ENCODE measurements at places on chromosomes 1 and 21.

GRCh38 chr1:173403996-173404395, 73.1 kb upstream of the PRDX6 start:
- no peak for DNase-seq

DNA sequence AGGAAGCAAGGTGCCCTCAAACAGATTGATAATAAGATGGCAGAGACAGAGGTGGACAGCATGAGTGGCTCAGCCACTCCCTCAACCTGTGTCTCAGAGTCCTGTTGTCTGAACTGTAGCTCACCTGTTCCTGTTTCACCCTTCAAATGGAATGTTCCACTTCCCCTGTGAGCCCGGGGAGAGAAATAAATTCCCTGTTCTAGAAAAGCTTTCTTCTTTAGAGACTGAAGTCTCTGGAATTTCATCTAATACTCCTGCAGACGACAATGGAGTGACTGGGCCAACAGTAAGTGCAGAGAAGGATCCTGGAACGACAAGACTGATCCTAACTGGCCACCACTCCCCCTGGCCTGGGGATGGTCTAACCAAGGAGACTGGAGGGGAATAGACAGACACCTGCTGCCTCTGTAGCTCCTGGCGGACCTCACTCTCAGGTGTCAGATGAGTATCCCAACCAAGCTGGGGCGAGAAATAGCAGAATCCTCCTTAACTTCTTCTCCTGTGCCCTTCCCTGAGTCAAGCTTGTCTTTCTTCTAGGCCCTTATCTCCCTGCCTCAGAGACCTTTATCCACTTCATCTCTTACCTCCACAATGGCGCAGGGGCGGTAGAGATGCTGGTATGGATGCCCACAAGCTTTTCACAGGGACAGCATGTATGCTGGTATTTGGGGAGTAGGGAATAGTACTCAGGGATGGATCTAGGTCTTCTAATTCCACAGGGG, 45.4 kb downstream of the PLEKHA6 start:
- no peak for DNase-seq

GRCh38 chr1:199046618-199047017, 407.8 kb downstream of the PTPRC start:
- DNase-seq: no peak

GRCh38 chr1:184258525-184258924, 128.3 kb upstream of the C1orf21 start:
- DNase-seq: no peak

DNA sequence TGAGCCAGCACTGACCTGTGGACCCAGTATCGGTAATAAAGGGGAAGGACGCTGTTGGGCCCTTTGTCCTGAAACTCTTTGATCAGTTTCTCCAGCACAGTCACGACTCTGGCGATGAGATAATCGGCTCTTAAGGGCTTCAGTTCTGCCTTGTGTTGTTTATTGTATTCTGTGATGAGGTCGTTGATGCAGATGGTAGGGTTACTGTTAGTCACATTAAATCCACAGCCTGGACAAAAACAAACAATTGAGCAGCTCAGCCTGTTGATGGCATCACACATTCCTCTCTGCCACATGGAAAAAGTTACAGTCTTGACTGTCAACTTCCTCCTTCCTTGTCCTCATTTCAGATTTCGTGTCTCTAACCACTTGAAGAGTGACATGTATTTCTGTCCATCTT, 57.6 kb downstream of the SIM2 start:
- DNase-seq: no peak

GRCh38 chr1:59750328-59751003, 64.3 kb upstream of the HOOK1 start:
- DNase-seq: no peak

GRCh38 chr1:88618331-88618730, 65.7 kb upstream of the PKN2 start:
- no peak for DNase-seq

- DNase-seq: no peak
Observed at GRCh38 chr1:150192012-150192411, 42.3 kb downstream of the PLEKHO1 start.

GRCh38 chr1:6466023-6466422, at the start of gene TNFRSF25:
TSS of gene TNFRSF25 (minus strand) at chr1:6466173. CDS start at chr1:6466107, 66 bp downstream.
- DNase-seq: no peak

- DNase-seq: no peak
Observed at GRCh38 chr1:64940025-64940424, 26.3 kb downstream of the JAK1 start.

DNA sequence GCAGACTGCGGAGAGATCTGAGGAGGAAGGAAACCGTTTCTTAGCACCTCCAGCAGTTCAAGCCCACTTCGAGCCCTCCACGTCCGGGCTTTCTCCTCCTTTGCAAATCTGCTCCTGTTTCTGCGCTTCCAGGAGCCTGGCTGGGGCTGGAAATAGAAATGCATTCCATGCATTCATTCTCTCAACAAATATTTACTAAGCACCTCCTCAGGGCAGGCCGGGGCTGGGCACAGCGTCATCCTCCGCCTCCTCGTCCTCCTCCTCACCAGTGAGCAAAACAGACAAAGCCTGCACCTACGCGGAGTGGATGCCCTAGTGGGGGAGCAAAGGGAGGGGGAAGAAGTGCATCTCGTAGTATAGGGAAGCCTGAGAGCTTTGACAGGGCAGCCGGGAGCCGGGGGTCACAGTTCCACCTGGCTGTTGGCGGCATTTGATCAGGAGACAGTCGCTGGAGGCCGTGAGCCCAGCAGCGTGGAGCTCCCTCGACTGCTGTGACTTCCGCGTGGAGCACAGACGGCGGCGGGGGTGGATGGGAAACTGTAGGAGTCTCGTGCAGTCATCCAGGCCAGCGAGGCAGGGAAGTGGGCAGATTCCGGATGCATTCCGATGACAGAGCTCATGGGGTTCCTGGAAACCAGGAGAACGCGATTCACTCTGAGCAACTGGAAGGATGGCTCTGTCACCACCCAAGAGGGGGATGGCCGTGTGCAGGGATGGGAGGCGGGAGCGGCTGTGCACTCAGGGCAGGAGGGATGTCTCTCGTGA, 93.5 kb downstream of the SIK1 start:
- no peak for DNase-seq

GRCh38 chr1:19462781-19463503, 22.4 kb downstream of the CAPZB start:
- peak; percentile 55 for DNase-seq

DNA sequence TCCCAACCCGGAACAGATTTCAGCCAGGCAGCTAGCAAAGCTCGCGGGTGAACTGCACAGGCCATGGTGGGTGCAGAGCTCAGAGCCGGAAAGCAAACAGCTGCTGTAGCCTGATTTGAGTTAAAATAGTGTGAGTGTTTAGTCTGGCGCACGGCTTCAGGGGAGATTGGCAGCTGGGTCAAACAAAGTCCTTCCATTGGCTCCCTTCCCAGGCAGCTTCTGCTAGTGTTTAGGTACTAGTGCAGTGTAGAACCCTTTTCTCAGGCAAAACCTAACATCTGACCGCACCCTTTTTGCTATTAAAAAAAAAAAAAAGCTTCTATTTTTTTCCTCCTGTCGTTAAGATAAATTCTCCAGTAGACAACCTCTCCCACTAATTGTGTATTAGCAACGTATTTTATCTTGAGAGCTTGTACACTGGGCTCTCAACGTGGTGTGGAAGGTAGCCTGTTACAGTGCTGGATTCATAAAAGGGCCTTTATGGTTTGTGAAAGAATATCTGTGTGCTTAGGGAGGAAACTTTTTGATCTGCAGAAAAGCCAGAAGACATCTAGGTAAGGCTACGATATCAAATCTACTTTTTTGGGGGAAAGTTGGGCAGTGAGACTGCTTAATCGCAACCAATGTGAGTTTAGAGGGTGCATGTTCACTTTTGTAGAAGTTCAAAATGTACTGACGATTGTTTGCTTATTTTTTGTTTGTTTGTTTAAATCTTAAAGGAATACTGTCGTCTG, 689.6 kb downstream of the USP25 start:
- no peak for DNase-seq

DNA sequence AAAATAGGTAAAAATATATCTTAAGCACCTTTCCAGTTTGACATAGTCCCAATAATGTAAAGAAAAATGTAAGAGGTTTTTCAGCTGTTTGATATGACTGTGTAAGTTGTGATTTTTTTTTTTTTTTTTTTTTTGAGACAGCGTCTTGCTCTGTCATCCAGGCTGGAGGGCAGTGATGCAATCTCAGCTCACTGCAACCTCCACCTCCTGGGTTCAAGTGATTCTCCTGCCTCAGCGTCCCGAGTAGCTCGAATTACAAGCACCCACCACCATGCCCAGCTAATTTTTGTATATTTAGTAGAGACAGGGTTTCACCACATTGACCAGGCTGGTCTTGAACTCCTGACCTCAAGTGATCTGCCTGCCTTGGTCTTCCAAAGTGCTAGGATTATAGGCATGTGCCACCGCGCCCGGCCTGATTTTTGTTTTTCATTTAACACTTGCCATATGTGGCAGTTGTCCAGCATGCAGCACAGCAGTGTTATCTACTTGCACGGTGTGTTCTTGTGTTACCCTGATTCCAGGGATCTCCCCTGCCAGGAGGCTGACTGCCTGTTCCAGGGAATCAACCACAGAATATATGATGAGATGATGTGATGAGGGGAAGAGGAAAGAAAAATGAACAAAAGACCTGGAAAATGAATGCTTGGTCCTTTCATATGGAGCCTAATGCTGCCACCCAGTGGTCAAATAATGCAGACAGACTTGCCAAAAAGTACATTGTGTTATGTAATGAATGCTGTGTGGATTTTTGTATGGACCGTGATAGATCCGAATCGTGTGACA, 79.0 kb downstream of the RAVER2 start:
- DNase-seq: peak; percentile 57

- DNase-seq: no peak
Observed at GRCh38 chr1:111192658-111193519, 7.6 kb downstream of the DENND2D start.

- no peak for DNase-seq
Observed at GRCh38 chr1:42340093-42340492, 5.1 kb upstream of the FOXJ3 start.
